DMS153 (cell line): ENCODE measurements at places on chromosomes 5 and 9.

- no peak for DNase-seq
Measured at GRCh38 chr5:135213466-135214239, 179.6 kb upstream of the PITX1 start.

- DNase-seq, result peak; percentile 18
Measured at GRCh38 chr5:31415009-31415923, 116.6 kb downstream of the DROSHA start.

GRCh38 chr5:138668451-138669380 lies 84.5 kb upstream of the CTNNA1 start:
- no peak for DNase-seq

- no peak for DNase-seq
Measured at GRCh38 chr9:121694600-121694999, 43.2 kb downstream of the DAB2IP start.

- peak; percentile 12 for DNase-seq
Measured at GRCh38 chr5:174231956-174232487, 186.5 kb downstream of the NSG2 start.

DNA sequence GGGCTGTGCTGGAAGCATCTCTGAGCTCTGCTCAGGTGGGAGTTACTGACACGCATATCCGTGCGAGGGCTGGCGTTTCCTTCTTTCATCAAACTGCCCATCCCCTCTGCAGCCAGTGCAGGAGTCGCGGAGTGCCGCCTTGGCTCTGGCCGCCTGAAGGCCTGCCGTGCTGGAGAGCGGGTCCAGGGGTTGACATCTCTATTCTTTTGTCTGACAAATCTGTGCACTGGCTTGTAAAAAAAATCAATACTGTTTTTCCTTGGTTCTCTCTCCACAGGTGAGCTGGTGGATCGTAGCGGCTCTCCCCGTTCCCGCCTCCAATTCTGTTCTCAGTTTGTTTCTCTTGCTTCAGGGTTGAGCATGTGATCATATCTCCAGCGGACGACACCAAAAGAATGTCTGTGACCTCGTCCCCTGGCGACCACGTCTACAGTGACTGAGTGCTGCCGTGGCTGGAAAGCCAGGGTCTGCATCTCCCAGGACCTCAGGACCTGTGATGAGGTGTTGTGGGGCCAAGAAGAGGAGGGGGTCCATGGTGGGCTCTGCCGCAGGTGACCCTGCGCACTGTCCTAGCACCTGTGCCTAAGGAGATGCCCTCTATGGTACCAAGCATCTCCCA lies 214.3 kb upstream of the IRX4 start:
- DNase-seq, result no peak

DNA sequence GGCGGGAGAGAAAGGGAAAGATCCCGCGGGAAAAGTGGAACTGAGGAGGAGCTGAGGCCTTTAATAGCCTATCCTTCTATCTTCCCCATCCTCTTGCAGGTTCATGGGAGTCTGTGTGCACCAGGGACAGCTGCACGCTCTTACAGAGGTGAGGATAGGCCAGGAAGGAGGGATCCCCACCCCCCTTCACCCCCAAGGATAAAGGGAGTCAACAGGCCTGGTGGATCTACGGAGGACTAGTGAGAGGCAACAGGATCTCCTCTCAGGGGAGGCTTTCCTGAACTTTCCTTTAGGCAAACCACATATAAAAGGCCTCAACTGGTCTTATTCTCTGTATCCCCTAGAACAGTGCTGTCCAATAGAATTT lies 1.1 kb downstream of the TESK1 start:
- DNase-seq, result no peak

GRCh38 chr5:163915481-163915961 lies 410.1 kb downstream of the MAT2B start:
- peak; percentile 33 for DNase-seq

DNA sequence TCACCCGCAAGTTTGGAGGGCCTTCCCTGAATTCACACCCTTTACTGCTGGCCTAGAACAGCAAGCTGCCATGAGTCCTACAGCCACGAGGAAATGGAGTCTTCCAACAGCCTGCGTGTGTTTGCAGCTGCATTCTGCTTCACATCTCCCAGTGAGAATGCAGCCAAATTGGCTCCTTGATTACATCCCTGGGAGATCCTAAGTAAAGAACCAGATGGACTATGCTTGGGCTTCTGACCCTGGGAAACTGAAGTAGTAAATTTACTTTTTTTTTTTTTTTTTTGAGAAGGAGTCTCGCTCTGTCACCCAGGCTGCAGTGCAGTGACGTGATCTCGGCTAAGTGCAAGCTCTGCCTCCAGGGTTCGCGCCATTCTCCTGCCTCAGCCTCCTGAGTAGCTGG lies 617.0 kb upstream of the CDH18 start:
- no peak for DNase-seq

- DNase-seq, result no peak
Measured at GRCh38 chr9:93479726-93480125, 26.3 kb upstream of the FAM120AOS start.

DNA sequence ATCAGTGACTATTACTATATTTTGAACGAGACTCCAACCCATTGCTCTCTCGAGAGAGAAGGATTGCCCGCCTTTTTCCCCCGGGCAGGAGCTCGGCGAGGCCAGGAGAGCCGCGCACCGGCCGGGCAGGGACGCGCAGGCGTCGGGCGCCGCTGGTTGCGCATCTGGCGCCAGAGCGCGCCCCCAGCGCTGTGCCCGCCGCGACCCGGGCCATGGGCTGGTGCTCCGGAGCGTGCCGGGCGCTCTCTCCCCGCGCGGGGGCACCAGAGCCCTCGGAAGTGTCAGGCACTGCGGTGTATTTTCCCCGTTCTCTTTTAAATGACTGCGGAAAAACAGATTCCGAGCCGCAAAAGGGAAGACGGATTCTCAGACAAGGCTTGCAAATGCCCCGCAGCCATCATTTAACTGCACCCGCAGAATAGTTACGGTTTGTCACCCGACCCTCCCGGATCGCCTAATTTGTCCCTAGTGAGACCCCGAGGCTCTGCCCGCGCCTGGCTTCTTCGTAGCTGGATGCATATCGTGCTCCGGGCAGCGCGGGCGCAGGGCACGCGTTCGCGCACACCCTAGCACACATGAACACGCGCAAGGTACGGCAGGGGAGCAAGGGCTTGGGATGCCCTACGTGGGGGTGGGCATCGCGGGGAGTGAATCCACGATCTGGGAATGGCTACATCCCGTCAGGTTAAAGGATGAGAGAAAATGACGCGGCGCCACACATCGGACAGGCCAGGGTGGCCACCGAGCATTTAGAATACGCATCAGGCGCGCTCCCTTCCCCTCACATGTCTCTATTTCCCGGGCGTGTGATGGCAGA lies 1.1 kb upstream of the NTRK2 start:
- DNase-seq, result peak; percentile 67

DNA sequence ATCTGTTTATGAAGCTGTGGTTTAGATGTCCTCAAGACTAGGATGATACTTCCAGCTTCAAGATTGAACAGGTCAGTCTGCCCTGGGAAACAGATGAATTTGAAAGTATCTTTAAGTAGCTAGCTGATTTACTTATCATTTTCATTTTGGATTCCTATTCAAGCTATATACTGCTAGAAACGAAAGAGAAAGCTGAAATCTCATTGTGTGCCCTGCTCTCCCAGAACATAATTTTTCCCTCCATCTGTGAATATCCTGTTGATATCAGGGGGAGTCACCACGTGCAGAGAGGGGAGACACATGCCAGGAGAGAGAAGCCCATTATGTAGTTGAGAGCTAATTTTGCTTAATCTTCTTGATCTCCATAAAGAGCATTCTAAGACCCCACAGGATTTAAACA lies 439.1 kb downstream of the NR2F1-AS1 start:
- no peak for DNase-seq

- no peak for DNase-seq
Measured at GRCh38 chr9:126860757-126861466, 473 bp downstream of the ZBTB34 start.

GRCh38 chr5:127521138-127521770 lies 3.8 kb downstream of the PRRC1 start:
- DNase-seq, result no peak

- no peak for DNase-seq
Measured at GRCh38 chr5:69046375-69046957, 47.3 kb upstream of the SLC30A5 start.

DNA sequence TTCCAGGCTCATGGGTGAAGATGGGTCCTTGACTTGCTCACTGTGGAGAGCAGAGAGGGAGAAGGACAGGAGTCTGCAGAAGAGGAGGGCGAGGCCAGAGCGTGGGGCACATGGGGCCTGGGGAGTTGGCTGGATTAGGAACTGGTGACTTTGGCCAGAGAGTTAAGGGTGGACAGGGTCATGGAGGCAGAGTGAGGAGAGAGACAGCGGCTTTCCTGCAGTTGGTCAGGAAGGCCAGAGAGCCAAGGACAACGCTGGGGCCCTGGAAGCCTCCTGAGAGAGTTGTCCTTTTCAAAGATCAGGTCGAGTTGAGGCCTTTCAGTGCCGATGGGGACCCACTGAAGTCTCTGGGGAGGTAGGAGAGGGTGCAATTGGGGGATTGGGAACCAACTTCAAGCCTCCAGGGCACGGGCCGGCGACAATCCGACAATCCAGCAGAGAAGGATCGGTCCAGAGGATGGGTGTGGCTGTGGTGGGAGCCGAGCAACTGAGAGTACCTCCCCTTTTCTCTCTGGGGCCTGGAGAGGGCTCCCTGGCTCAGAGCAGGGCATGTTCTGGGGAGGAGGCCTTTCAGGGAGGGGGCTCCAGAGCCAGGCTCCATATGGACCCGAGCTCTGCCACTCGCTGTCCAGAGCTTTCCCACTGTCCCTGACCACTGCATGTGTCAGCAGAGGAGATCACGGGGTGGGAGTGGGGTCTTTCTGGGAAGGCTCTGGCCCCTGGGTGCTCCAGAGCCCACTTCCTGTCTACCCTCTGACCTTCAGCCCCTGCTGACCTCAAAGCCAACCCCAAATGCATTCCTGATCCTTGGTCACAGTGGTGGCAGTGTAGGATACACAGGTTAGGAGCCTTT lies 7.5 kb upstream of the PHYHD1 start:
- no peak for DNase-seq

- no peak for DNase-seq
Measured at GRCh38 chr5:74361406-74362358, 278.8 kb downstream of the ENC1 start.

- DNase-seq, result no peak
Measured at GRCh38 chr5:173310861-173311785, 17.1 kb downstream of the STC2 start.

DNA sequence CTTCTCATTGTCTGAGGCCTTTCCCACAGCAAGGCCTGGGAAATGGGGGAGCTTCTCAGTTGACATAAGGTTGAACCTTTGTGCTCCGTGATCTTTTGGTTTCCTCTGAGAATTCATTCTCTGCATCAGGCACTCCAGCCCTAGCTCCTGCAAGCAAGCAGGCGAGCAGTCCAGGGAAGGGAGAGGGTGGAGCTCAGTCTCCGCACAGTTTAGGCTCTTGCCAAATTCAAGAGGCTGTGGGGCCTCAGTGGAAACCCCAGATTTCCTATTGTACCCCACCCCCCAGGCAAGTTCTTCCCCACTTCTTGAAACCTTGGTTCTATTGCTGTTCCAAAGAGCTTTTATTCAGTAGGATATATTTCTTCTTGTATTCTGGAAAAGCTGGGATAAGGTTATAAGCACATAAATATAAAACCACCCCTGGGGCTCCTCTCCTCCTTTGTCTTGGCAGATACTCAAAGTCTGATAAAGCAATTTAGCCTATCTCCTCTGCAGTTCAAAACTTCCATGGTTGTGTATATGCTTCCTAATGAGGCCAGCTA lies 147.2 kb downstream of the PDZD2 start:
- no peak for DNase-seq

DNA sequence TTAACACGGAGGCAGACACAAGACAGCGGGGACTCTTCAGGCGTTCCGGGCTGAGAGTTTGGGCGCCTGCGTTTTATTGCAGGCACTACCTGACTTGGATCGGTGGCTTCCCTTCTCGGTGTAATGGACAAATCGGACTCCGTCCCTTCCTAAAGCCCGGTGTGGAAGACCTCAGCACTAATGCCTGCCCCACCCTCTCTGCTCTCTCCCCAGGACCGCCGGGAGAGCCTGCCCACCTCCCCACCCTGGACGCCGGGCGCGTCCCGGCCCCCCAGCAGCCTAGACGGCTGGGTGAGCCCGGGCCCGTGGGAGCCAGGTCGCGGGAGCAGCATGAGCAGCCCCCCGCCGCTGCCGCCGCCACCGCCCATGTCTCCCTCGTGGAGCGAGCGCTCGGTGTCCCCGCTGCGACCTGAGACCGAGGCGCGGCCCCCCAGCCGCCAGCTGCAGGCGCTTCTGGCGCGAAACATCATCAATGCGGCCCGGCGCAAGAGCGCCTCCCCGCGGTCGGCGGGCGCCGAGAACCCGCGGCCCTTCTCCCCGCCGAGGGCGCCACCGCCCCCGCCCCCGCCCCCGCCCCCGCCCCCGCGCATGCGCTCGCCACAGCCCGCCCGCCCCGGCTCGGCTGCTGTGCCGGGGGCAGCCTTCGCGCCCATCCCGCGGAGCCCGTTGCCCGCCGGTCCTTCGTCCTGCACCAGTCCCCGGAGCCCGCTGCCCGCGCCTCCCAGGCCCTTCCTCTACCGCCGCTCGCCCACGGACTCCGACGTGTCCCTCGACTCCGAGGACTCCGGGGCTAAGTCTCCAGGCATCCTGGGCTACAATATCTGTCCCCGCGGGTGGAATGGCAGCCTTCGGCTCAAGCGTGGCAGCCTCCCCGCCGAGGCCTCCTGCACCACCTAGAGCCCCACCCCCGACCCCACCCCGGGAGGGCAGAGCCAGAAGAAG lies 4.6 kb upstream of the MYOZ3 start:
- peak; percentile 26 for DNase-seq

GRCh38 chr5:150615141-150615699 lies 25.2 kb upstream of the SYNPO start:
- DNase-seq, result no peak

DNA sequence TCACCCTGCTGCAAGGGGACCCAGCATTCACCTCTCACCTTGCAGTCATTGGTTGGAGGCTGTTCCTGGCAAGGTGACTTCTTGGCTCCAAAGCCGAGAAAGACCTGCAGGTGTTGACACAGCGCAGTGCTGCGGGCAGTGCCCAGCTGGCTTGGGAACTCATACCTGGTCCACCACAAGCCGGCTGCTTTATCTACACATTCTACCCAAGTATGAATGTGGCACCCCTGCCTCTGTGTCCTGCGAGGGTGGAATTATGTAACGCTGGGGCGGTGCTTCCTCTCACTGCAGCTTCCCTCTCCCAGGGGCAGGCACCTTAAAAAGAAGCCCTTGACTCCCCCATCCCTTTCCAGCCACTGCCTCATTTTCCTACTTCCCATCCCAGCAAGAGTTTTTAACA lies 2.5 kb upstream of the ZMYND19 start:
- DNase-seq, result no peak

GRCh38 chr5:122493091-122494021 lies 181.3 kb downstream of the SNCAIP start:
- no peak for DNase-seq

- no peak for DNase-seq
Measured at GRCh38 chr5:50995285-50995942, 329.0 kb downstream of the PARP8 start.

GRCh38 chr5:67003685-67003934 lies 193.0 kb downstream of the CD180 start:
- DNase-seq, result no peak

GRCh38 chr5:485946-486491 lies 38.2 kb downstream of the SLC9A3 start:
- DNase-seq, result no peak

- no peak for DNase-seq
Measured at GRCh38 chr5:79689541-79690466, at the start of gene CMYA5. CMYA5 (plus strand) TSS chr5:79689836; CDS start chr5:79689908, 72 bp downstream.
